ENCODE measurements at places on chromosomes 4 and X.
A peak's percentile ranks its signal among the peaks of the same experiment; 100 is the strongest.

DNA sequence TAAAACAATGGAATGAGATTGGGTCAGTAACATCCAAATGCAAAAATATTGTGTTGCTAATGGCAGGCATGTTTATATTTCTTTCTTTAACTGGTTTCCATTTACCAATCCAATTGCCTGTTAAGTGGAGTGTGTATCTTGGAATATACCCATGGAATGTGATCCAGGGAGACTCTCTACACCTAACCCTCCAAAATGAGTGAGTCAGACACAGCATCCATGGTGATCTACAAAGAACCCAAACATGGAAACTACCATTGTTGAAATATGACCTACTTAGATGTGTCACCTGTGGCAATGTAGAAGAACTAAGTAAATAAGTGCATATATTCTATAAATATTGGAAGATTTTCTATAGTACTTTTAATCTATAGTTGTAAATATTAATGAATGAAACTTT lies 110.3 kb downstream of the AREG start:
- no peak for DNase-seq

DNA sequence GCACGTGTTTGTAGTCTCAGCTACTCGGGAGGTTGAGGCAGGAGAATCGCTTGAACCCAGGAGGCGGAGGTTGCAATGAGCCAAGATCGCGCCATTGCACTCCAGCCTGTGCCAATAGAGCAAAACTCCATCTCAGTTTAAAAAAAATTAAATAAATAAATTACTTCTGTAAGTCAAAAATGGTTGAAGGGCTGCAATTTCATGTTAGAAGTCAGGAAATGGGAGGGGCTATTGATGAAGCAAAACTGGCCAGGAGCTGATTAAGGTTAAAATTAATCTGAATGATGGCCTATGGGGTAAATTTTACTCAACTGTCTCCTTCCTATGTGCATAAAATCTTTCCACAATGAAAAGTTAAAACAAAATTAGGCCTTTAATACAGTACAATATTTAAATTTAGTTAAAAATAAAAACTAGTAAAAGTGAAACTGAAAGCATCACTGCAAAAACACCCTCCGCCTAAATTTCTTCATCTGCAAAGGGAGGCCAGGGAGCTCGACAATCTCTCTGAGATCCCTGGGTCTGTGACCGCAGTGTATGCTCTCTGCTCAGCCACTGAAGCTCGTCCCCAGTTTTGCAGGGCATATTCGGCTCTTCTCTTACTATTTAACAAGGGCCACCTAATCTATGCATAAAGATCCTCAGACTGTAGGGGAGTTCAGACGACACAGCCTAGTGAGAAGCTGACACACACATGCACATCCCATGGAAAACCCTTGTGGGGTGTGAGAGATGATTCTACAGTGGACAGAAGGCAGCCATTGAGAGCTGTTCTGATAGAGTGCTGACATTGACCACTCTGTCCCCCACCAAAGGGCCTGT lies 57.2 kb downstream of the IRF2 start:
- DNase-seq = no peak

GRCh38 chr4:152534541-152535359 lies 1.1 kb downstream of the FBXW7 start:
- peak; percentile 12 for DNase-seq

DNA sequence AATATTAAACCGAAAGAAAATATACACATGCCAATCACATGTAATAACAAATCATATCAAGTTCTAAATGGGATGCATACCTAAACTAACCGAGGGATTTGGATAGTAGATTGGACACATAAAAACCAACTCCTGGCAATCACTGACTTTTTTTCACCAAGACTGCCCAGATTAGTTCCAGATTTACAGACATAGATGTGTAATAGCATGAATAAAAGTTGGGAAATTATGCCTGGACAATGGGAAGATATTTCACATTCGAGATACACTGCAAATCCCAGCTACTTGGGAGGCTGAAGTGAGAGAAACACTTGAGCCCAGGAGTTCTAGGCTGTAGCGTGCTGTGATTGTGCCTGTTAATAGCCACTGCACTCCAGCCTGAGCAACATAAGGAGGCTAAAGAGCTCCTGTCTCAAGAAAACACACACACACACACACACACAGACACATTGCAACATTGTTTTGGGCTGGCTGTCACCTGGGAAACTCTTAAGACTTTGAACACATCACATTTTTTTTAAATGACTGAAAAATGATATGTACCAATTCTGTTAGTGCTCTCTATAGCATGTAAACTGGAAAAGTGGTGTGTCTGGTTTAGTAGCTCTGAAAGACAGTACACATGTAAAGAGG lies 5.7 kb downstream of the RAB40A start:
- DNase-seq = no peak

- no peak for DNase-seq
These were observed 28.4 kb downstream of the CXCL1 start for GRCh38 chr4:73897380-73898136.

DNA sequence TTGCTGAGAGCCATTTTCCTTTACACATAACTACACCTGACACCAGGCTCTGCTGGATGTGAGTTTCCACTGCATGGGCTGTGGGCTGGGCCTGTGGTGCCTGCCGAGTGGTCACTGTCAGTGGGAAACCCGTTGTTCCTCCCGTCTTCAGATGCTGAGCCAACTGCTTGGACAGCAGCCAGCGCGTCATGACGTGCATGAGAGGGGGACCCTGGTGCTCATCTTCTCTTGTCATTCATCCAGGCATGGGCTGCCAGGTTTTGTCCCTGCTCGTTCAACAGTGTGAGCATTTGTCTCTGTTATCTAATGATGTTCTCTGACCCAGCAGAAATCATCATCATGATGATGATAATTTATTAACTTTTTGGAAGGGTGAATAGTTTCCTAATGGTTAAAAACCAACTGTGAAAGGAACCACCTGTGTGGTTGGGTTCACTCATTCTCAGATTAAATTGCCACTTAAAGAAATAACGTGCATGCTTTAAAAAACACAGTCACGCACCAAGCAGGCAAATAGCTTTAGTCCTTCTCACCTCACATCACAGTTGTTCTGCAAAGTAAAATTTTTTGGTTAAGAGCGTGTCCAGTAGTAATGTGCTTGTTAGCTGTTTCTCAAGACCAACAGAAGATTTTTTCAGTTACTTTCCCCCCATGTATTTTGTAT lies 19.9 kb upstream of the CLDN34 start:
- DNase-seq = no peak

GRCh38 chr4:108377021-108377420 lies 208.3 kb upstream of the LEF1 start:
- DNase-seq = no peak

GRCh38 chr4:185470501-185471195 lies 885 bp downstream of the CCDC110 start:
- DNase-seq = no peak

- no peak for DNase-seq
These were observed 1.6 kb upstream of the ATP6AP2 start for GRCh38 chrX:40579141-40579540.

GRCh38 chr4:156976147-156976546 lies 4.5 kb upstream of the PDGFC start:
- no peak for DNase-seq

- DNase-seq = no peak
These were observed 916.0 kb downstream of the TECRL start for GRCh38 chr4:63493265-63493664.

GRCh38 chr4:1055721-1056590 lies 44.5 kb downstream of the FGFRL1 start:
- DNase-seq = no peak

DNA sequence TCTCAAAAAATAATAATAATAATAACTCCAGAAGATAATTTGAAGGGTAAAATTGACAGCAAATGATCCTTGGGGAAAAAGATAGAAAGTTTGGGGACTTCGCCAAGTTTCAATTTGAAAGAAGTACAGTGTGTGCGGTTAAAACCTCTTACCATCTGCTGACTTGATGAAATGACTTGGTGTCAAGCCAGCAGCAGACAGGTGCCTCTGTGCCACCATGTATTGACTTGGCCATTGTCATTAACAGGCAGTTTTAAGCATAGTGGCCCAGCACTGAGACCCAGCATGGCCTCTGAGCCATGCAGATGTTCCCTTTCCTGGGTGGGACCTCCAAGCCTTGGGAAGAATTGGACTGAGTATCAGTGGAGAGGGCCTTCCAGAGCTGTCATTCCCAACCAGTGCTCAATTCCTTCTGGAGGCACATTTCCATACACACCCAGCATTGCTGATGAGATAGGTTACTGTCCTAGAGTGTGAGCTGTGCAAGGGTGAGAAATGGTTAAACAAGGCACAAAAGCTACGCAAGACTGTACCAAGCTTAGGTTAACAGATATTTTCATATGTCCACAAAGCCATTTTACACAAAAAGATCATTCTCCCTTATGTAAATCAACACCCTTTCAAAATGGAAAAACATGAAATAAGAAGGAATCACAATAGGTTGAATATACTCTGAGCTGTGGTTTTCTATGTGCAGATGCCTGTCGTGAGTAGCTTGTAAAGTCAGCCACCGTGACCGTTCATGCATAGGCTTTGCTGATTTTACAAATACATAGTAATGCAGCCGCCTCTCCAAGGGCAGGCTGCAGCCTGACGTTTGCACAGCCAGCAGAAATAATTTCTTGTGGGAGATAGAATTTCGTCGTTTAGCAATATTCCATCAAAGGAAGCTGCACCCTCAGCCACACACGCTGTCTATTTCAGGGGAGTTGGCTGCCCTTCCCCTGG lies 59.4 kb upstream of the FBXW7 start:
- no peak for DNase-seq

GRCh38 chrX:39514801-39515200 lies 583.0 kb downstream of the BCOR start:
- no peak for DNase-seq

- no peak for DNase-seq
These were observed 172.1 kb downstream of the CBR4 start for GRCh38 chr4:168837922-168838321.

- no peak for DNase-seq
These were observed 5.5 kb downstream of the GSTCD start for GRCh38 chr4:105714071-105714521.

DNA sequence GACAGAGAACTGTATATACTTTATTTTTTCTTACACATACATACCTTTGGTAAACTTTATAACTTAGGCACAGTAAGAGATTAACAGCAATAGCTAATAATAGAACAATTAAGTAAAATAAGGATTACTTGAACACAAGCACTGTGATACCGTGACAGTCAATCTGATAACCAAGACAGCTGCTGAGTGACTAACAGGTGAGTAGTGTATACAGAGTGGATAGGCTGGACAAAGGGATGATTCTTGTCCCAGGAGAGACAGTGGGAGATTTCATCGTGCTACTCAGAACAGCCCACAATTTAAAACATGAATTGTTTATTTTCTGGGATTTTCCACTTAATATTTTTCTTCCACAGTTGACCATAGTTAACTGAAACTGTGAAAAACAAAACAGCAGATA lies 411.8 kb downstream of the PPP1R2C start:
- DNase-seq = no peak

GRCh38 chrX:109716431-109717028 lies 16.5 kb downstream of the ACSL4 start:
- DNase-seq = no peak

All from frontal cortex (tissue), 4 donors.